ENCODE measurements at places on chromosomes 16 and 17. TPM values are rescaled to one million over a fixed set of nuclear protein-coding genes. Genes with fewer than 3 reads are reported as not detected.

DNA sequence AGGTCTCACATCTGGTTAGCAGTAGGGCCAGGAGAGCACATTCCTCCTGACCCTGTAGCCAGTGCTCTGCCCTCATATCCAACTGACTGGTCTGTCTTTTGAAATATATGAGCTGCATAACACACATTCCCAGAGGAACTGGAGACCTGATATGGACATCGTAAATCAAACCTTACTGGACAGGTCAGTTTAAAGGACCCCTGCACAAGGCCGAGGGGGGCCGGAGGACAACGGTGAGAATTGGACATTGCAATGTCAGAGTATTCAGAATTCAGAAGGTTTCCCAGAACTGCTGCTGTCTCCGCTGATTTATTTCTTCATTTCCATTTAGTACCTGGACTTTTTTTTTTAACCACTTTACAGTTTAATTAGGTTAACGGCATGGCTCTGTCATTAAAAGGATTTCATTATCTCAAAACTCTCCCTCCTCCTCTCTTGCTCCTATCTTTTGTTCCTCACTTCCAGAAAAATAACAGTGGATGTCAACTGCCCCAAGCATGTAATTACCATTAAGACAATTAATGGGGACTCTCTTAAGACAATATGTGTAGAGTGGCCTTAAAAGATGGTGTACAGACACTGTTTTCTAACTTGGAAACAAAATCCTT is 4.9 kb downstream of the PMFBP1 start:
- DNase-seq, result no peak

- no peak for DNase-seq
Measured at GRCh38 chr17:32396343-32396742, 46.4 kb downstream of the ZNF207 start.

DNA sequence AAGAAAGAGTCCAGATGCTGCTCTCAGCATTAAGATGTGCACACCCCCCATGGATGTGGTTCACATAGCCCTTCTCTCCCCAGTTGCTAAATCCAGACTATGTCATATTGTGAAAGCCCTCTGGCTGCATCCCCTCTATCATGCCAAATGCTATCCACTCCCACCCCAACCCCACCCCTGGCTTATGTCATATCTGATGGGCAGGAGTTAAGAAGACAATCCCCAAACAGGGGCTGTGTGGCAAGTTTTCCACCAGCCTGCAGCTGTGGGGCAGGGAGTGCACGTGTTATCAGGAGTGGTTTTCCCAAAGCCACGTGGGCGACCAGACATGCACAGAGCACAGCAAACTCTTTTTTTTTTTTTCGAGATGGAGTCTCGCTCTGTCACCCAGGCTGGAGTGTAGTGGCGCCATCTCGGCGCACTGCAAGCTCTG is 10.0 kb downstream of the FAM117A start:
- DNase-seq, result no peak

- DNase-seq, result no peak
Measured at GRCh38 chr17:8742819-8743218, 1.8 kb downstream of the CCDC42 start.

Gene RND2
- 2.6 TPM for total RNA-seq

Gene CDT1
- 0.81 TPM for total RNA-seq

Gene SOCS1
- total RNA-seq, result 8.8 TPM
